ENCODE measurements at places on chromosomes 3 and 15.

- no peak for DNase-seq
Observed at GRCh38 chr3:149296972-149297371, 36.5 kb downstream of the TM4SF18 start.

DNA sequence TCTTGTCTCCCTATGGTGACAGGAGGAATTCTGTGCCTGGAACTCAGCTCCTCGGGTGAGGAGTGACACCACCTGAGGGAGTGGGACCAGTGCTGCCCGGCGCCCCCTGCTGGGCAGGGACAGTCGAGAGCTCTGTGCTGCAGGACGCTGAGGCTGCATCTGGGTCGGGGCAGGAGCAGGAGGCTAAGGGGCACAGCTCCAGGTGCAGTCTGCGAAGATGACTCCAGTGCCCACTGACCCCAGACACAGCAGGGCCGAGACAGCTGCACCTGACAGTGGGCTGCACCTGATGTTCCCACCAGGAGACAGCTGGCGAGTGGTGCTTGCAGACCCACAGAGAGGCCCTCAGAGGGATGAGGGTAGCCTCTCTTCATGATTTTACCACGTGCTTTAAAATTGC lies 152.9 kb downstream of the ATP10A start:
- DNase-seq = no peak

DNA sequence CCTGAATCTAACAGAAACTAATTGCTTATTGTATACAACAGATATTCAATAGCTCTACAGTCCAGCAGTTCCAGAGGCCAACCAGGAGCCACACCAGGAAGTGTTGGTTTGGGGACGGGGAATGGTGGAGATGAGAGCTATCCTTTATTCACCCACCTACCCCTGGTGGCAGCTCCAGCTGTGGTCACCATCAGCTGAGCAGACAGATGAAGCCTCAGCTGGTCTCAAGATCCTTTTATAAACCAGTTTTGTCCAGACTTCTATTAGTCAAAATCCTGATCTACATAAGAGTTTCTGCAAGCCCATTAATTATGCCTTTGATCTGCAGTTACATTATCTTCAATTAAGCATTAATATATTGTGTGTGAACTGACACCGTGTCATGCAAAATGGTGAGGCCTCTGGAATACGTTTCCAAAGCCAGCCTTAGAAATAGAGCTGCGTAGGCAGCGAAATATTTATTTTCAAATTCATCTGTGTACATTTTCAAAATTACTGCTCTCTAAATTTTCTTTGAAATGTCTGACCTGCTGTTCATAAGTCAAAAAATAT lies 488.8 kb downstream of the FOXP1 start:
- DNase-seq = no peak

GRCh38 chr3:32743934-32744333 lies 58.9 kb downstream of the CNOT10 start:
- no peak for DNase-seq

- no peak for DNase-seq
Observed at GRCh38 chr3:24965706-24966385, 462.2 kb upstream of the RARB start.

DNA sequence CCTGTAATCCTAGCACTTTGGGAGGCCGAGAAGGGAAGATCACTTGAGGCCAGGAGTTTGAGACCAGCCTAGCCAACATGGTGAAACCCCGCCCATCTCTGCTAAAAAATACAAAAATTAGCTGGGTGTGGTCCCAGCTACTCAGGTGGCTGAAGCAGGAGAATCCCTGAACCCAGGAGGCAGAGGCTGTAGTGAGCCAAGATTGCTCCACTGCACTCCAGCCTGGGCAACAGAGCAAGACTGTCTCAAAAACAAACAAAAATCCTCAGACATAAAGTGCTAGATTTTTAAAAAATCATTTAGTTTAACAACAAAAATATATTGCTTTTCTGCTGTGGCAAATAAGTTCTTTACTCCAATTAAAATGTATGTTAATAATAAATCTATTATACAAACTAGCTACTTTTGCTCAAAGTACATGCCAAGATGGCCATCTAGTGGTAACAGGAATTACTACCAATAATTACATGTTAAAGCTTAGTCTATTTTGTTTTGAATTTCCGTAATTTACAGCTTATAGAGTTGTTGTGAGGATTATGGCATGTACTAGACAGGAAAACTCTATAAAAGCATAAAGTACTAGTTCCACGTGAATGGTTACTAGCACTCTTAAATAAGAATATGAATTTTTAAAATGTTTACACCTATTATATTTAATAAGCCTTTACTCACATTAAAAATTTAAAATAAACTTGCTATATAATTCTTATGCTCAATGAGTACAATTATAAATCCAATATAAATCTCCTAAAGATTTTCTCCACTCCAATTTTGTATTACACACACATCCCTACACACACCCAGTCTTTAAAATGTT lies 39.0 kb downstream of the GABPB1 start:
- DNase-seq = no peak

- no peak for DNase-seq
Observed at GRCh38 chr15:52164631-52165265, 26.4 kb downstream of the GNB5 start.

DNA sequence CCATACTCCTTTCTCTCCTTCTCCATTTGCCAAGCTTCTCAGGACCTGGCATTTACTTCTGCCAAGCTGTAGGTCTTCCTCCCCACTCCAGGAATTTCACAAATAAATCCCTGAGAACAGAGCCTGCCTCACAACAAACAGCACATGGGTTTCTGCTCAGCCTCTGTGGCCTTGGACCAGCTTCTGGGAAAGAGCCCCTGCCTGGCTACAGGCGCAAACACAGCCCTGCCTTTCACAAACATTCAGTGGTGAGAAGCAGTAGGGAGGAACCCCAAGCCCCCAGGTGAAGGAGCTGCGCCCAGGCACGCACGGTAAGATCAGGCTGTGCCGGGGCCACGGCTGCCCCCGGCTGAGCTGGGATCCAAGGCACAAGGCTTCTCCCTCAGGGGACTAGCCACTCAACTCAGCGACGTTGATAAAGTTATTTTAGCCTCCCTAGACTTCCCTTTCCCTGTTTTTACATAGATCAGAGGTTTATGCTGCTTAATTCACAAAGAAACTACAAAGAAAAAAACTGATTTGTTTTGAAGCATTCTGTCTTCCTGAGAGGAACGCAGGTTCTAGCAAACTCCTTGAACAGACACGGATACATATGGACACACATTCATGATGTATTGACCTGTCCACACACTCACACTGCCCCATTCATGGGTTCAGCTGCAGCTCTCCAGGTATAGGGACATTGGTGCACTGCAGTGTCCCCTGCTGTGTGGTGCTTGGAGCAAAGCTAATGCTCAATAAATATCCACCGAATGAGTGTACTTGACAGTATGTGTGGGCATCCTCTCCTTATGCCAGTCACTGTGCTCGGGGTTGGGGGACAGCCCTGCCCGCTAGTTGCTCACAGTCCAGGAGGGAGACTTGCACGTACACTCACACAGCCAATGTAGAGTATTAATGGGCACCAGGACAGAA lies 25.4 kb downstream of the HES1 start:
- no peak for DNase-seq

DNA sequence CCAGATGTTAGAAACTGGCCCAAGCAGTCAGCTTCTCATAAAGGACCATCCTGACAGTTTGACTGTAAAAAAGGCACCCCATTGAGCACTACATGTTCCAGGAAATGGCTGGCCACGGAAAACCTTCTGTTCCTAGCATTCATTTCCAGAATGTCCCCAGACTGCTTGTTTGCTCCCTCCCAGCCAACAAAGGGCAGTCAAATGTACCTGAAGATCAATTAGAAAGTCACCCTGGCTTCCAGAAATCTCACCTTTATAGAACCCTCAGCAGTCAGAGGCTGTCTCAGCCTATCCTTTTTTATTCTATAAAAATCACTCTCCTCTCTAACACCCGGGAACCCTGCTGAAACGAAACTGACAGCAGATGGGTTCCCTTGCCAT lies 784 bp upstream of the SAMMSON start:
- no peak for DNase-seq

GRCh38 chr3:131630097-131630496 lies 127.3 kb upstream of the MRPL3 start:
- DNase-seq = no peak

GRCh38 chr15:71359246-71359645 lies 244.0 kb downstream of the THSD4 start:
- DNase-seq = no peak

DNA sequence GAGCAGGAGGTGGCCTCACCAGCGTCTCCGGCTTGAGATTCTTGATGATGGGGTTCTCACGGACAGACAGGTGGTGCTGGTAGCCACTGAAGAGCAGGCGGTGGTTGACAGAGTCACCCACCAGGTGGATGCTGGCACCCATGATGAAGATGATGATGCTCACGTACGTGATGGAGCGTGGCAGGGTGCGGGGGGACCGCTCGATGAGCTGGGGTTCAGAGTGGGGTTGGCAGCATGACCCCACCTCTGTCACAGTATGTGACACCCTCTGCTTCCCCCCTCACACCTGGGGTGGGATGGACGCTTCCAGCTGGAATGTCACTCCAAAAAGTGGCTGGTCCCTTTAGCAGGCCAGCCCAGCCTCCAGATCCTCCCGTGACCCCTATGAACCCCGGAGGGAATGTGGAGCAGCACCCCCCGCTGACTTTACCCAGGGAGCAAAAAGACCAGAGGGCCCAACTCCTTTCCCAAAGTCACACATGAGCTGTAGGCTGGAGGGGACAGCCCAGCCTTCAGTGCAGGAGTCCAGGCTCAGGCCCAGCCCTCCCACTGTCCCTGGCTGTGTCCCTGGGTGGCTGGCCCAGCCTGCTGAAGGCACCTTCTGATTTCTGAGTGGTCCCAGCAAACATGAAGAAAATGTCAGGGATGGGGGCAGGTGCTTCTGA lies 6.7 kb upstream of the CALML4 start:
- DNase-seq = no peak

DNA sequence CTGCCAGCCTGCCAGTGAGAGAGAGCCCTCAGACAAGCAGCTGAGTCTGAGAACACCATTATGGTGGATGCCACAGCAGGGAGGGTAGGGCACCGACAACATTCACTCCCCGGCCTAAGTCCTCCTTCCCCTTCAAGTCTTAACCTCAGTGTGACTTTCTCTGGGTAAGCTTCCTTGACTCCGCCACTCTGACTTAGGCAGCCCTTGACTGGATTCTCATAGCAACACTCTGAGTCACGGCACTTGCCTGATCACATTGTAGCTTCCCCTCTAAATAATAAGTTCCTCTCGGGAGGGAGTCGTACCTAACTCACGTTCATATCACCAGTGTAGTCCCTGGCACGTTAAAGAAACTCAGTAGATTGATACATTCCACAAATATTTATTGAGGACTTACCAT lies 180.5 kb downstream of the FOXB1 start:
- DNase-seq = no peak

DNA sequence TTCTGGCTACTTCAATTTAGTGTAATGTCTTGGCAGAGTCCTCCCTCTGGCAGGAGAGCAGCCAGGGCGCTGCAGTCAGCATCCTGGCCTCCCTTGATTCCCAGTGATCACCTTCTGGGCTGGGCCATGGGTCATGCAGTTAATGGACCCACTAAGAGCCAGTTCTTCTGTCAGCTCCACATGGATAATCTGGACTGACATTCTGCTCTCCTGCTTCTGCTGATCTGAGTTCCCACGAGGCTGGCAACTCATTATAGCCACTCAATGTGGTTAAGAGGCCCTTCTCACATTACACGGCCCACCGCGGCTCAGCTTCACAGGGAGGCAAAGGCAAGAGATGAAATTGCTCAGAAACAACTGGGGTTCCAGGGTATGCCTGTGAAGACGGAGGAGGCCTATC lies 94.0 kb downstream of the WDR76 start:
- DNase-seq = no peak

- DNase-seq = no peak
Observed at GRCh38 chr15:27679731-27680471, 419.2 kb downstream of the OCA2 start.

DNA sequence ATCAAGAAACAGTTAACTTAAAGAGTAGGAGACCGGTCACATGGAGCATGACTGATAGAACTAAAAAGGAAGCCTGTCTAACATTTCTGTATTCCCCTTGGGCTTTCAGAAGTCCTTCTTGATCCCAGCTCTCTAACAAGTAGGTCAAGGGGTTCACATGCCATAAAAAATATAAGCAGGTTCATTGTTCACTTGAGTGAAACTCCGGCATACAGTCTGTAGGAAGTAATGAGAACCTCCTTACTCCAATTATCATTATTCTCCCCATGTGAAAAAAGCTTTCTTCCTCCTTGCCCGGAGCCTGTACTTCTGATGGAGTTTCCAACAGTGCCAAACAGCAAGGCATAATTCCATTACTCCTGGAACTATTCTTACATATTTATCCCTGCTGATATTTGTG lies 242.8 kb upstream of the CNTN4 start:
- no peak for DNase-seq

- no peak for DNase-seq
Observed at GRCh38 chr3:17231537-17232261, 346.9 kb downstream of the PLCL2 start.

GRCh38 chr3:31322460-31322859 lies 210.3 kb upstream of the STT3B start:
- no peak for DNase-seq

GRCh38 chr15:77461486-77461885 lies 40.8 kb downstream of the HMG20A start:
- no peak for DNase-seq

GRCh38 chr15:95266451-95267061 lies 1035.2 kb downstream of the MCTP2 start:
- DNase-seq = no peak

- no peak for DNase-seq
Observed at GRCh38 chr3:120416868-120417267, 33.9 kb downstream of the FSTL1 start.

DNA sequence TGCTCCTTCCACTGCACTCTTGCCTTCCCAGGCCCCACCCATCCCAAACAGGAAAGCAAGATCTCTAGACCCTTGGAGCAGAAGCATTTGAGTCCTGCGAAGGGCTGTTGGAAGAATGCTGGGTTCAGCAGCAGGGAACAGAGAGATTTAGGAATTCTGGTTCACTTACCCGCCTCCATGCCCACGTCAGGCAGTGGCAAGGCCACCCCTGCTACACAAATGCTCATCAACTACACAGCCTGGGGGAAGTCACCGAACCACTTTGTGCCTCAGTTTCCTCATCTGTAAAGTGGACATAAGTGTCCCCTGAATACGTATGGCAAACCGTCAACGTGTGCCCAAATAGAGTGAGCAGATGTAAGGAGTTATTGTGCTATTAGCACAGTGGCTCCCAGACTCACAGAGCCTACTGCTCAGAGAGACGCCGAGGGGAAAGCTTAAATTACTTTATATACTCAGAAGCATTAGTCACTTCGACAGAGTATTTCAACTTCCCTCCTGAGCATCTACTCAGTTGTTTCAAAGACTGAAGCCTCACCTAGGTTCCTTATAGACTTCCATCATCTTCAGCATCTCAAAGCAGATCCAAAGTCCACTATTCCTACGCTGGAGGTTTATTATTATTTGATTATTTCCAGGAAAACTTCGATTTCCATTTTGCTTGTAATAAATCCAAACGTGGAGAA lies 905 bp downstream of the HOMER2 start:
- DNase-seq = no peak

DNA sequence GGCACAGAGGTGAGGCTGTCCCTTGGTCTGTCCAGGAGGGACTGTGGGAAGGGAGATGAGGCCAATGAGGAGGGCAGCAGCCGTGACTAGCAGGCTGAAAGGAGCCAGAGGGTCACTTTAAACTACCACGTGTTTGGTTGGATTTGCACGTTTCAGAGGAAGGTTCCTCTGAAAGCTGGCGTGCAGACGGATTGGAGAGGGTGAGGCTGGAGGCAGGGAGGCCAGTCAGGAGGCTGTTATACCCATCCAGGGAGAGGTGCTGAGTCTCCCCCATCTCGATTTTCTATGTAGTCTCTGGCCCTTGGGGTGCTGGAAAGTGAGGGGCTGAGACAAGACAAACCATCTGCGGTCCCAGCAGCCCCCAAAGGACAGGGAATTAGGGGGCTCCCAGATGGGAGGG lies 60.0 kb upstream of the SLC6A1 start:
- DNase-seq = no peak

- DNase-seq = no peak
Observed at GRCh38 chr15:68990992-68991500, 23.4 kb upstream of the NOX5 start.

Measured in stimulated activated CD8-positive, alpha-beta memory T cell treated with anti-CD3 and anti-CD28 coated beads, Interleukin-4, amount 100 ng/mL, for 4 hours (primary cell).